ENCODE measurements at places on chromosomes 3 and 15.

- no peak for DNase-seq
These were observed 145.0 kb upstream of the ZBTB20 start for GRCh38 chr3:115292131-115292530.

DNA sequence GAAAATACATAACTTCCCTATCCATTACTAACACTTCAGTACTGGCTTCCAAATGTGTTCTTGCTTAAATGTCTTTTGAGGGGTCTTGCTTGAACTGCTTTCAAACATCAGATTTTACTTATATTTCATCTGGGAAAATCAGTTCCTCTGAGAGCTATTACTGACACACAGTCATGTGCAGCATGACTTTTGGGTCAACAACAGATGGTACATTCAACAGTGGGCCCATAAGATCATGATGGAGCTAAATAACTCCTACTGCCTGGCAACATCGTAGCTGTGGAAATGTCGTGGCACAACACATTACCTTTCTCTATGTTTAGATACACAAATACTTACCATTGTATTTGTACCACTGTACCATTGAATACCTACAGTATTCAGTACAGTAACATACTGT is 43.8 kb downstream of the WWTR1 start:
- DNase-seq, result no peak

DNA sequence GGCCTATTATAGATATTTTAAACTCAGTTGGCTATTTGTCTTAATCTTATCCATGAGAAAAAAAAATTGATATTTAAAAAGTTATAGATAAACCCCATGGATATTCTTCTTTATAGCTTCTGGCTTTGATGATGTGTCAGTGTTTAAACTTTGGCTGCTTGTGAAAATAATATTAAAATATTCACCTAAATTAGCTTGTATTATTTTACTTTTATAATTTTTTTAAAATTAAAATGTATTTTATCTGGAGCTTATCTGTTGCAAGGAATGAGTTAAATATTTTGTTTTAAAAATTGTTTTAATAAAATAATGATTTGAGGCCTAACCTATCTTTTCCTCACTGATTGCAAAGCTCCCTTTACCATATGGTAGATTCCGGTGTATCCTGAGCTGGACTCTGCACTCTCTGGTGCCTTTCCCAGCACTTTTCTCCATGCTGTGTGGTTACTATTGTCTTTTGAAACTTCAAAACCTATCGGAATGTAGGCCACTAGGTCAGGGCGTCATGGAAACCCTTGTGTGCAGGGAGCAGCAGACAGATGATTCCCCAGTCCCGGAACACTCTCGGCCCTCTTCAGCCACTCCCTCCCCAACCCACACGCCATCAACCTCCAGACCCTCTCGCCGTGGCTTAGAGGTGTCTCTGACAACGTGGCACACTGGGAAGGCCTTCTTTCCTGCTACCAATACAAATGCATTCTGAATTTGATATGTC is 252.3 kb upstream of the ATP10A start:
- no peak for DNase-seq

- peak; percentile 54 for DNase-seq
These were observed 54.3 kb downstream of the OXNAD1 start for GRCh38 chr3:16319307-16319706.

DNA sequence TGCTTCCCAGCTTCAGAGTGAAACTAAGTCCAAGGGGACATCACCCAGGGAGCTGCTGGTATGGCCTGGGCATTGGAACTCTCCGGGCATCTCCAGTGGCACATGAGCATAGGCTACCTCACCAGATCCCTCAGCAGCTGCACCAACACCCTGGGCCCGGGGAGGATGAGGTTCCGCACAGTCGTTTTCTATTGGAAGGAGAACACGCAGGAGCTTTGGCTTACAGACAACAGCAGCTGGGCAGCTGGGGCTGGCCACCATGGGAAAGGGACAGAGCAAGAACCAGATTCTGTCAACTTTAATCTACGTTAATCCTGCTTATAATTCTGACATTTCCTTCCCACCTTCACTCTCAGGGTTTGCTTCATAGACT is 65.5 kb downstream of the MYO1E start:
- DNase-seq, result no peak

DNA sequence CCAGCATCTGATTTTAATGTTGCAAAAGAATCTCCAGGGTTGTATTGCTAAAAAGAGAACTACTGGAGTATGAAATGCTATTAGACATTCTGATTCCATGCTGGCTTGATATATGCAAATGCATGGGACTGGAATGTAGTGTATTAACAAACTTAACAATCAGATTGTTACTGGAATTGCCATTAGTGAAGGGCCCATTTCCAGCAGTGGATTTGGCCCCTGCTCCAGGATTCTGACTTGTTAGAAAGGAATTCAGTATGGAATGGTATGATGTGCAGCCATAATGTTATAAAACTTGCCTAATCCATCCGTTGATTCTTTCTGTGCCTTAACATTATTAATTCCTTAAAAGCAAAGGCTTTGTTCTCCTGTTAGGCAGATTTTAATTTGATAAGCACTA is 7.9 kb downstream of the ARRDC4 start:
- DNase-seq, result no peak

- no peak for DNase-seq
These were observed 147.5 kb downstream of the AKAP13 start for GRCh38 chr15:85527895-85528294.

- no peak for DNase-seq
These were observed 91.0 kb downstream of the RAD18 start for GRCh38 chr3:8872261-8872660.

Data from stimulated activated CD8-positive, alpha-beta memory T cell treated with anti-CD3 and anti-CD28 coated beads, Interleukin-4, amount 100 ng/mL, for 1 hour (primary cell).